ENCODE measurements at places on chromosomes 1 and 21.

DNA sequence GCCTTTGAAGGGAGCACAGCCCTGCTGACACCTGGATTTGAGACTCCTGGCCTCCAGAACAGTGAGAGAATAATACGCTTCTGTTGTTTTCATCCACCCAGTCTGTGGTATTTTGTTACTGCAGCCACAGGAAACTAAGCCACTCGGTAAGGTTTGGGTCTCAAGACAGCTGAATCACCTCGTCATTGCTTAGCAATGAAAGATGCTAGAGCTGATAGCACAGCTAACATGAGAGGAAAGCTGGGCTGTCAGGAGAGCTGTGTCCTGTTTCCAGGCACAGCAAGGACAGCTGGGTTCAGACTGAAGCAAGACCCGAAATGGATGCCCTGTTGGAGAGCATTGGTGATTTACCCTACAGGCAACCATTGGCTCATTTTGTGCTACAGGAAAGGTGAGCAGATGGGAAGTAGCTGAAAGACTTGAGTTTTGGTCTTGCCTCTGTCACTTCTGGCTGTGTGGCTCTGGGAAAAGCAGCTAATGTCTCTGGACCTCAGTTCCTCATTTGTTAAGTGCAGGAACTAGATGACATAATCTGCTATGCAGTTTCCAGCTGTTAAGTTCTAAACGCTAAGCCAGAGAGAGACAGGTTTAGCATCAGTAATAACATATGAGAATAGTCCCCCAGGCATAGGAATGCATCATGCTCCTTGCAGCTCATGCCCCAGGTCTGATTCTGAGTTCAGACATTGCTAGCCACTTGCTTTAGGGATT lies 58.0 kb downstream of the CLIC6 start:
- DNase-seq = no peak

GRCh38 chr1:168397806-168398205 lies 117.1 kb downstream of the TBX19 start:
- DNase-seq = no peak

DNA sequence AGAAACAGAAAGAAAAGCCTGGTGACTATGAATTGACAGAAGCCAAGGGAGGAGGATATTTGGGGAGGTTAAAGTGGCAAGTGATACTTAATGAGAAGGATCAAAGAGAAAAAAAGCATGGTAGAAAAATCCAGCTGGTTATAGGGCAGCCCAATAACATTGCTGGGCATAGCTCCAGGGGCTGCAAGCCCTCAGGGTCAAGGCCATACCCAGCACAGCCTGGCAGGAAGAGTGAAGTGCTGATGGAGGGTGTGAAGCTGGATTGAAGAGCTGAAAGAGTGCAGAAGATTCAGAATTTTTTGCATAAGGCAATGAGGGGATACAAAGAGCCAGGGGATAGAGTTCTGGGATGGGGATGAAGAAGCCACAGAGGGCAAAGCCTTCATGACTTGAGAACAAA lies 8.0 kb upstream of the HSD11B1 start:
- DNase-seq = no peak

DNA sequence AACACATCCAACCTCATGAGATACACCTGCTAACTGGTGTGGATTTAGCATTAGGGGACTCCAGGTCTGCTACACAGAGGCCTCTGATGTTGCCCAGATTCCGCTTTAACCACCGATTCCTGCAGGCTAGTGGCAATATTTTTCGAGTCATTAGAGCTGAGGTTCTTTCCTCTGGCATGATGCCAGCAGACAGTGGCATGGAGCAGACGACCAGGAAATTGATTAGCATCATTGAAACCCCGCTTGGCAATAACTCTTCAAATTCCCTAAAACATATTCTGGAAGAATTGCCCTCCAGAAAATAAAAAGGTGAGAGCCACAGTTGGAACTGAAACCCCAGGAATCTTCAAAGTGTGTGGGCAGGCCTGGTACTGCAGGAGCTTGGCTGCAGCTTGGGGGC lies 28.4 kb upstream of the ETV3 start:
- DNase-seq = no peak

GRCh38 chr1:184418652-184419349 lies 32.0 kb downstream of the C1orf21 start:
- no peak for DNase-seq

DNA sequence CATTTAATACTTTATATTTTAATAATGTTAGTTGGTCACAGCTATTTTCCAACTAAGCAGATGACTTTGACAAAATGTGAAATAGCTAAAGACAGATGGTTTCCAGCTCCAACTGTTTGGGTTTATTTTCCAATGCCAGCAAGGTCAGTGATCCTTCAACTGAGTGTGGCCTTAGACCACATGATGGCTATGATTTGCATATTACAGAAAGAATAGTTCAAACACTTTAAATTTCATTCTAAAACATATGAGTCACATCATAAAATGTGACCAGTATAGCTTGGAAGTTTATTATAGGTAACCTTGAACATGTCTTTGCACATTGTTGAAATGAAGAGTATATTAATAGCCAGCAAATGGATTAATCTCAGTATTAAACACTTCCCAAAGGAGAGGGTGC lies 454.0 kb upstream of the C1orf87 start:
- DNase-seq = no peak
